ENCODE measurements at places on chromosomes 2 and 18. TPM values are rescaled to one million over a fixed set of nuclear protein-coding genes. Genes with fewer than 3 reads are reported as not detected.

FAM237A gene
- not detected for polyA plus RNA-seq

DIPK1C gene
- not detected for polyA plus RNA-seq

RGPD3 gene
- 0.06 TPM for polyA plus RNA-seq

OSBPL6 gene
- polyA plus RNA-seq: not detected

SUCLG1 gene
- 69.7 TPM for polyA plus RNA-seq

POU3F3 gene
- not detected for polyA plus RNA-seq
